ENCODE measurements at places on chromosomes 5 and 9.

GRCh38 chr5:93607367-93608258, 24.6 kb downstream of the NR2F1 start:
- DNase-seq, result peak; percentile 60

DNA sequence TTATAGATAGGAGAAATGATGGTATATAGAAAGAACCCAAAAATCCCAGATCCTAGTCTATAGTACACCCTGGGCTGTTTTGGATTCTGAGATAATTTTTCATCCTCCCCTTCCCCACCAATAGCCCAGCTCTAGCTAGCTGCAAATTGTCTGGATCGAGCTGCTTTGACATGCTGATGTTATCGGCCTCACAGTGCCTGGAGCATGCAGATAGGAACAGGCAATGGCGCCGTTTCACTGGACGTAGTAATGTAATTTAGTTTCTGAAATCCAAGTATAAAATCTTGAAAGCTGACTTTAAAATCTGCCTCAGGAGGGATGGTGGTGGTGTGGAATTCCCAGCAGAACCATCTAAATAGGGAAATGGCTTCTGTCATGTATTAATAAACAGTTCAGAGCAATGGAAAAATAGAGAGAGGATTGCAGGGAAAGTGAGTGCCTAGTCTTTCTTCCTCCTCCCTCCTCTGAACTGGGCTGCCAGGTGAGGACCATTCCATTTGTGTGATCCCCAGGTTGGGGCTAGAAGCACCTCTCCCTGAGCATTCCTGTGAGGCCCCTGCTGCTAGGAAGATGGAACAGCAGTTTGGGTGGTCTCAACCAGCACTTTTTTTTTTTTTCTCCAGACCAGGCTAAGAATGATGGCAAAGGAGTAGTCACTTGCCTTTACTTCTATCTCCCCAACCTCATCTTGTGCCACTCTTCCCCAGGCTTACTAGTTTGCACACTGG, 31.9 kb downstream of the FAM219A start:
- DNase-seq, result peak; percentile 91

- DNase-seq, result no peak
These were observed 829.0 kb downstream of the DNAH5 start for GRCh38 chr5:13115476-13115875.

DNA sequence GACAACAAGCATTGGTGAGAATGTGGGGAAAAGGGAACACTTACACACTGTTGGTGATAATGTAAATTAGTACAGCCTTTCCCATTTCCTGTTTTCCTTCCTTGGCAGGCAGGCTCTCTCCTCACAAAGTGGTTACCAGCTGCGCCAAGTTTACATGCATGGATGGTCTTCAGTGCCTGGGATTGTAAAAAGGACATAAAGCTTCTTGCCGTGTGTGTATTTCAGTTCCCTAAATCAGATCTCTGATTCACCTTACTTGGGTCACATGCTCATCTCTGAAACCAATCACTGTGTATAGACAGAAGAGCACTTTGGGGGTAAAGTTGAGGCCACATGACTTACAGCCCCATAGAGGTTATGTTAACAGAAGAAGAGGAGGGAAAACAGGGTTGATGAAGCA, 92.8 kb downstream of the CAVIN4 start:
- no peak for DNase-seq

DNA sequence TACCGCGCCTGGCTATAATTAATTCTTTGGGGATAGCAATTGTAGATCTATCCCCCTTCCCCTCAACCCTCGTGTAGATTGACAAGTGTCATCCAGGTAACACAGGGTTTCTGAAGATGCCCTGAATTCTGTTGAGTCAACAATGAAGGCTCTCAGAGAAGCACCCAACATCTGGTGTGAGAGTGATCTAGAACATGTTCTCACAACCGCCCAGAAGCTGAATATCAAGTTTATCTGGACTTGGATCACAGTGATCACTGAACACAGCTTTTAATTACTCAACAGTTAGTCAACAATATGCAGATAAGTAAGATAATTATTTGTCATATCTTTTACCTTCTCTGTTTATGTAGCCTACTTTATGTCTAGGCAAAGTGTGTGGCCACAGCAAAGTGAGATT, 204.2 kb upstream of the RGMB start:
- no peak for DNase-seq

GRCh38 chr5:171705830-171706468, 79.7 kb upstream of the SMIM23 start:
- no peak for DNase-seq

- DNase-seq, result no peak
These were observed 94.6 kb upstream of the SLC30A5 start for GRCh38 chr5:68999181-68999580.

- peak; percentile 60 for DNase-seq
These were observed 703 bp downstream of the ISCA1 start for GRCh38 chr9:86281593-86282076.

DNA sequence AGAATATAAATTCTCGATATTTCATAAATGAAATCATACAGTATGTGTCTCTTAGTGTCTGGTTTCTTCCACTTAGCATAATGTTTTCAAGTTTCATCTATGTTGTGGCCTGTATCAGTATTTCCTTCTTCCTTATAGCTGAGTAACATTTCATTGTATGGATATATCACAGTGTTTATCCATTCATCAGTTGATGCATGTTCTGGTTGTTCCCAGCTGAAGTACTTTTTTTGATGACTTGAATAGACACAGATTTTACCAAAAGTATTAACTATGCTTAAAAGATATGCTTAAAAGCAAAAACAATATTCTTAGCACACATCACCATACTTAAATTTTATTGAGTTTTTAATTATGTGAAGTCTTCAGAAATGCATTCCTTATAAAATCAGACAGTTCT, 12.7 kb downstream of the RAB14 start:
- DNase-seq, result no peak

All from SK-N-DZ (cell line).